ENCODE measurements at places on chromosomes 7 and 10.
A peak's percentile ranks its signal among the peaks of the same experiment; 100 is the strongest.

DNA sequence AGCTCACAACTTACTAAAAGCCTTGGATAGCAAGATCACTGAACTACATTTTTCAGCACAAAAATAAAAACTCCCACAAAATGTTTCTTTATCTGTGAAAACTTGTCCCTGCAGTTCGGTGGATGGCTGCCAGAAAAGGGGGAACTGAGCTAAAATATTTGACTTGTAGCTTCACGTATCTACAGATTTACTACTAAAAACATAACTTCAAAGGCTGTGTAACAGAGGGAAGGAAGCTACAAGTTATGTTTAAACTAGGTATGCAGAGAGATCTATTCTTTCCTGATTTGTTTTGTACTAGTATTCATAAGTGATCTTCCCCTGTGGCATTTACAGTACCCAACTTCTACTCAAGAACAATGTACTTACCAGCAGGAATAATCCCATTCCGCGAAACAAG lies 25.1 kb downstream of the SGCE start:
- DNase-seq = no peak

DNA sequence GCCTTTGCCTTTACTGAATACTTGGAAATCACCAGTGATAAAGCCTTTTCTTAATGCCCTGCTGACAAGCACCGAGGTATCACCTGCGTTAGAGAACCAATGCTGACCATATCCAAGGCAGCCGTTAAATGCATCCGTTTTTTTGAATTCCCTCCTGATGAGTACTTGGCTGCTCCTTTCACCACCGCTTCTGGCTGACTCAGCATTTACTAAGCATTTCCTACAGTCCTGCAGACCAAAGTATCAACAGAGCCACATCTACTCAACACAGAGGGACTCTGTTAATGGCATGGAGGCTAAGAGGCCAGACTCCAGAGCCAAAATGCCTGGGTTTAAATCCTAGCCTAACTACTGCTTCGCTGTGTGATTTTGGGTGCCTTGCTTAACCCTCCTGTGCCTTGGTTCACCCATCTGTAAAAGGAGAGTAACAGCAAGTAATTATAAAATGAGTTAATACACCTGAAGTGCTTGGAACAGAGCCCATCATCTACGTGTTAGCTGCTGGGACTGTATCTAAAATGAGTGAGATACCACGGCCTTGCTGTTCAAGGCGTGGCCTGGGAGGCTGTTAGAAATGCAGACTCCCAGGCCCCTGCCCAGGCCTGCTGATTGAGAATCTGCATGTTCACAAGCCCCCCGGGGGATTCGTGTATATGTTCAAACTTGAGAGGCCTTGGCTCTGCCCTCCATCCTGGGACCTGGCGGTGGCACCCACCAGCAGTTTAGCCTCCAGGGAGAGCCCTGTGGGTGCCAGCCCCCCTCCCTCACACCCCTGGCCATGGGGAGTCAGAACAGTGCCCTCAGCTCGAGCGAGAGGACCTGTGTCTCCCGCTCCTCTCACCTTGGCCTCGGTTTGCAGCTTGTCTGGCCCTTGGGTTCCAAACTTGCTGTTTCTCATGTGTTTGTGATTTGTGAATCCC lies 30.8 kb upstream of the EFCAB10 start:
- no peak for DNase-seq

GRCh38 chr10:47145290-47145934 lies 154.6 kb upstream of the GDF10 start:
- DNase-seq = no peak

DNA sequence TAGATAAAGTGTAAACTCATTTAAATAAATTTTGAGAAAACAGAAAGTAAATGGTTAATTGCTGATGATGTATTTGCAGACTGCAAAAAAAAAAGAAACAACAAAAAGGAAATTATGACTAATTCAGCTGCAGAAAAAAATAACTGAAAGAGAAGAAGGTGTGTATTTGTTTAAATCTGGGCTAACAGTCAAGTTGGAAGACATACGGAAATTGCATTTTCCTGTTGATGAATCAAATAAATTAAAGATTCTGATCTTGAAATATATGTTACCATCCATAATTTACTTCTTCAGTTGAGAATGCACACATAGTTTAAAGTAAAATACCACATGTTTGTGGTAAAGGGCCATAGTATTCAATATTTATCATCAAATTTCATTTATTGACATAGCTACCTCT lies 19.3 kb upstream of the ING3 start:
- no peak for DNase-seq

GRCh38 chr7:51082096-51082840 lies 234.3 kb downstream of the COBL start:
- no peak for DNase-seq

DNA sequence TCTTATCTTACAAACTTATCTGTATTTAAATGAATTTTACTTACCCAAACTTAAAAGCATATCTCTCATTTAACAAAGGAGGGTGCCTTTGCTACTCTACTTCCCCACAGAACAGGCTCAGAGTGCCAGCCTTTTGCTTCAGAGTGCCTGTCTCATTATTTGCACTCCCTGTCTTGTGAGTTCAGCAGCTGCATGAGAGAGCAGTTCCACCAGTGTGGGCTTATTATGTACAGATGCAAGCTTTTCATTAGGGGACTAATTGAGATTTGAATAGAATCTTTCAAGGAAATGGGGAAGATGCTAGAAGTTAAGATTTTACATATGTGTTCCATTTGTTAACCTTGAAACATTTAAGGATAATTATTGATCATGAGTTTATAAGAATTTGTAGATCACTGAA lies 310.2 kb upstream of the LRRN3 start:
- DNase-seq = no peak

- DNase-seq = peak; percentile 37
Measured at GRCh38 chr7:148963583-148964482, 64.5 kb downstream of the PDIA4 start.

DNA sequence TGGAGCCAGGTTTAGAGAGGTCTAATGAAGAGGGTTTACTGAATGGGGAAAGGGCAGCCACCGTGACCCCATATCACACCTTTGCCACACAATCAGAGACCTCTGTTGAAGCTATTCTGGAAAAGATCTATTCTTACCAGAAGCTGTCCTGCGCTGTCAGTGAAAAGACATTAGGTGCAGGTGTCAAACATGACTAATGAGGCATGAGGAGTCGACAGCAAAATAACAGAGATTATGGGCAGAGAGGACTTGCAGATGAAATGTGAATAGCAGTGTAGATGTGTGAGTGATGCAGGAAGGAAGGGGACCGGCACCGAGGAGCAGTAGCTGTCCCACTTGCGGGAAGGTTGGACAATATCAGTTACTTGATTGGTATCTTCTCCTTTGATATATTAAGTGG lies 627.7 kb upstream of the GALNT17 start:
- DNase-seq = no peak

DNA sequence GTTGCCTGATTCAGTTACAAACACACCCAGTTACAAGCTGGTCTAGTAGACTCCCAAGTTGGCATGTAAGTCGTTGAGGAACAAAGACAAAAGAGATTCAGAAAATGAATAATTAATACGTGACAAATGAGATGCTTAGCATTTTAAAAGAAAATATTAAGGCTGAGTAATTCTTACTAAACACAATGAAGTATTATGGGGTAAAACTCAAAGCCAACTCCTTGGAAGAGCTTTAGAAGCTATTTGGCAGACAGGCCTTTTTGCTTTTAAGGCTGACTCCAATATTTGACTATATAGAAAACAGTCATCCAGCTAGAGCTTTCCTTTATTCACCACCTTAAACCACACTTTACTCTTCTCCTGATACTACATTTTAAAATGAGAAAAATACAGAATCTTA lies 5.4 kb downstream of the TRDMT1 start:
- DNase-seq = no peak

DNA sequence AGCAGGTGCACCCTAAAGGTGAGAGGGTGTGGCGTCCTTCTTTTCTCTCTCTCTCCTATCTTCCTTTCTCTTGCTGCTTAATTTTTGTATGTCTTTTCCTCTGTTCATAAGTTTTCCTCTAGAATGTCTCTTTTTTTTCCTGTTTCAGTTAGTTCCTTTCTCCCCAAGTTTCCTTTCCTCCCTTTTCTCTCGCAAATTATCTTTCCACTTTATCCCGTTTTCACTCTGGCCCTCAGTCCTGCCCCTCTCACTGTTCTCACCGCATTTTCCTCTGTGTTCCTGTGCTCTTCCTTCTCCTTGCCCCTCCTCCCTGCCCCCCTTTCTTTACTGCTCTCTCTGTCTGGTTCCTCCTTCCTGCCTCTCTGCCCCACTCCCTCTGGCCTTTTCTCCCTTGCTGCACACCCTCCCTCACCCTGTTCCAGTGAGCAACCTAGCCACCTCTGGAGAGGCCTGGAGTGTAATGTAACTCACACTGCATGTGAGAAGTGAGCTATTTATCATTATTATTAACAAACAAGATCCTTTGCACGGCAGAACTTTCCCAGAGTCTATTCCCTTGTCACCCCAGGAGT lies 158.5 kb downstream of the C10orf105 start:
- DNase-seq = no peak

DNA sequence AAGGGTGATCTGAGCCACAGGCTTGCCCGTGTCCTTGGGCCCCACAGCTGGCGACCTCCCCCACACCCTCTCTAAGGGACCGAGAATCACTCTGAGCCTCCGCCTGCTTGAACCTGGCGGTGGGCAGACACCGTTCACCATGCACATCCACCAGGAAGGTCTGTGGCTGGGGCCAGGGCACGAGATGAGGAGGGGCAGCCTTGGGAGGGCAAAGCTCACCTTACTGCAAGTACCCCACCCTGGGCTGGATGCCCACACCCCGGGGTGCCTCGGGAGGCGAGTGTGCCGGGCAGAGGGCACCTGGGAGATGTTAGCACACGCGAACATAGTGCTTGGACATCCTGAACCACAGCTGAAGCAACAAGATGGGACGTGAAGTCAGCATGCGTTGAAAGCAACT lies 211.9 kb downstream of the ELFN1 start:
- no peak for DNase-seq

DNA sequence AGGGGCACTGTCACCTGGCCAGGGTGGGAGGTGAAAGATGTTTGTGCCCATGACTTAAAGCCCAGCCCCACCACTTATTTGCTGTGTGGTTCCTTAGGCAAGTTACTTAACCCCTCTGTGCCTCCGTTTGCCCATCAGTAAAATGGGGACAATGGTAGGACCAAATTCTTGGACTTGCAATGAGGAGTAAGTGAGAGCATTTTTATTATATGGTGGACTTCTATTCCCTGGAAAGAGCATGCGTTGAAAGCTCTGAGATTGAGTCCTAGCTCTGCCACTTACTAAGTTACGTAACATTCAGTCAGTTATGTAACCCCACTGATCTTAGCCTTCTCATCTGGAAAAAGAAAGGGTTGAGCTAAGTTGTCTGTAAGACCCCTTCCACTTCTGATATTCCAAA lies 18.8 kb downstream of the VSIR start:
- no peak for DNase-seq

DNA sequence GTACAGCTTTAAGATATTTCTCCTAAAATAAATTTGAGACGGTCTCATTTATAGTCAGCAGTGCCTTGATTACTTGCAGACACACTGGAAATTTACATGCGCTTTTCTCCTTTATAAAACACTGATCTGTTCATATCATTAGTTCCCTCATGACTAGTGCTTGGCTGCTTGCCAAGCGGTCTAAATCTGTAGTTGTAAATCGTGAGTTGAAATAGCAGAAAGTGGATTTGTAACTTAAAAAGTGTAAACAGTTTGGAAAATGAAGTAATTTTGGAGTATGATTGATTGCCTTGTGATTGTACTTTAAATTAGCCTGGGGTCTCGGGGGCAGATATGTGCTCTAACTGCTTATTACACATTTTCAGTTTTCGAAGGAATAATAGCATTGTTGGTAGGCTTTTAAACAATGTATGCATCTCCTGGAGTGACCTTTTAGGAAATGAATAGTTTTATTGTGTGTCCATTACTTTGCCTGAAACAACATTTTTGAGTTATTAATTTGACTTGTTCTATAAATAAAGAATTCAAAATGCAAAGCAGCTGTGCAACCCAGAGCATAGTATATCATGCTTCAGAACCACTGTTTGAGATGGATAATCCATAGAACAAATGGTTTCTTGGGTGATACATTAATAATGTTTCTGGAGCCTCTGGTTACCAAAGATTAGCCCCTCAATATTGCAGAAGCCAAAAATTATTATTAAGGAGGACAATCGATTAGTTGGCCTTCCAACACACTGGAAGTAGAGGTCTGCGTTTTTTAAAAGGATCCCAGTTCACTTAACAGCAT lies 73.3 kb downstream of the ARID5B start:
- peak; percentile 51 for DNase-seq

DNA sequence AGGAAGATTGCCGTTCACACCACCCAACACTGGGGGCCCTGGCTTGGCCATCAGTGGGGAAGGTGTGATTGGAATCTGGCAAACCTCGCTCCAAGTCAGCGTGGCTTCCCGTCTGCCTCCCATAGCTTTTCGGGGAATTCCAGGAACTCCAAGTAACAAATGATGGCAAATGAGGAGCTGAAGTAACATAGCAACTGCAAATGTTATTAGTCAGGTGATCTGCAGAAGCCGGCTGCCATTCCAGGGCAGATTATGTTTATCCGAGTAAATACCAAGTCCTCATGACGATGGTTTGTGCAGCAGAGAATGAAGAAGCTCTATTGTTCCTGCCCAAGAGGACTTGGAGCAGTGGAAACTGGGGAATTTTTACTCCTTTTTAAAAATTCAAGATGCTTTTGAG lies 270.5 kb upstream of the PODXL start:
- no peak for DNase-seq

- DNase-seq = no peak
Measured at GRCh38 chr7:38147005-38147404, 31.0 kb upstream of the STARD3NL start.

DNA sequence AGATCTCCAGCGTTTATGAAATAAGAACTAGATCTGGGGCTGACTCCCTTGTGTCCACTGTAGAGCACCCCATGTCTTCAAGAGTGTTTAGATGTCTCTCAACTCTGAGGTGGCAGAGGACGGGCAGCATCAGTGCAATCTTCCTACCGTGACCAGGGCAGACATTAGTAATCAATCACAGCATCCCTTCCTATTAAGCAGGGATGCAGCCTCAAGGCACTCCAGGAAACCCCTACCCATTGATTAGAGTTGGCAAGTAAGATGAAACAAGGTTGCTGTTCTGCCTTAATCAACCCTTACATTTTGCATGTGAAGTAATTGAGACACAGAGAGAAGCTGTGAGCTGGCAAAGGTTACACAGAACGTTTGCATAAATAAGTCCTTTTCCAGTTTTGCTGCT lies 283.7 kb upstream of the ZMIZ1 start:
- DNase-seq = no peak

- DNase-seq = no peak
Measured at GRCh38 chr7:47008461-47008860, 573.5 kb downstream of the TNS3 start.
